ENCODE measurements at places on chromosomes 16 and 17.

DNA sequence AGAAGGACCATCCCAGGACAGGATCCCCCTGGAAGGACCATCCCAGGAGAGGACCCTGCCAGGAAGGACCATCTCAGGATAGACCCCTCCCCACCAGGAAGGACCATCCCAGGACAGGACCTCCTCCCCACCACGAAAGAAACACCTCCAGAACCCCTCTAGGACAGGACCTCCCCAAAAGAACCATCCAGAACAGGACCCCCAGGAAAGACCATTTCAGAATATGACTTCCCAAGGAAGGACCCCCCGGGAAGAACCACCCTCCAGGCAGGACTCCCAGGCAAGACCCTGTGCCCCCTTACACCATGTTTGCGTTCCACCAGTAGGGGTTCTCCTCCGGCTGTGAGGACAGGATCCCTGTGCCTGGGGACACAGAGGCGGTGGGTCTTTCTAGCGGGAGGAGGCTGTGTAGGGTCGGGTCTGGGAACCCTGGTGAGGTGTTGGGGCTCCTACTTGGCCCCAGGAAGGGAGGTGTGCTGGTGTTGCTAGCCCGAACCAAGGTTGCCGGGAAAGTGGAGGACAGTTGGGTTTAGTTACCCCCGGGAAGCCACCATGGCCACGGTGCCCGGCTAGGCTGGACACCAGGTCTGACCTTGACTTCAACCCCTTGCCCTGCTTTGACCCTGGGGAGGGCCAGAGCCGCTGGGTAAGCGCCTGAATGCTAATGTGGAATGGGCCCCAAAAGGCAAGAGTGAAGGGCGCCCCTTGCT lies 2.2 kb downstream of the NOTUM start:
- no peak for DNase-seq

DNA sequence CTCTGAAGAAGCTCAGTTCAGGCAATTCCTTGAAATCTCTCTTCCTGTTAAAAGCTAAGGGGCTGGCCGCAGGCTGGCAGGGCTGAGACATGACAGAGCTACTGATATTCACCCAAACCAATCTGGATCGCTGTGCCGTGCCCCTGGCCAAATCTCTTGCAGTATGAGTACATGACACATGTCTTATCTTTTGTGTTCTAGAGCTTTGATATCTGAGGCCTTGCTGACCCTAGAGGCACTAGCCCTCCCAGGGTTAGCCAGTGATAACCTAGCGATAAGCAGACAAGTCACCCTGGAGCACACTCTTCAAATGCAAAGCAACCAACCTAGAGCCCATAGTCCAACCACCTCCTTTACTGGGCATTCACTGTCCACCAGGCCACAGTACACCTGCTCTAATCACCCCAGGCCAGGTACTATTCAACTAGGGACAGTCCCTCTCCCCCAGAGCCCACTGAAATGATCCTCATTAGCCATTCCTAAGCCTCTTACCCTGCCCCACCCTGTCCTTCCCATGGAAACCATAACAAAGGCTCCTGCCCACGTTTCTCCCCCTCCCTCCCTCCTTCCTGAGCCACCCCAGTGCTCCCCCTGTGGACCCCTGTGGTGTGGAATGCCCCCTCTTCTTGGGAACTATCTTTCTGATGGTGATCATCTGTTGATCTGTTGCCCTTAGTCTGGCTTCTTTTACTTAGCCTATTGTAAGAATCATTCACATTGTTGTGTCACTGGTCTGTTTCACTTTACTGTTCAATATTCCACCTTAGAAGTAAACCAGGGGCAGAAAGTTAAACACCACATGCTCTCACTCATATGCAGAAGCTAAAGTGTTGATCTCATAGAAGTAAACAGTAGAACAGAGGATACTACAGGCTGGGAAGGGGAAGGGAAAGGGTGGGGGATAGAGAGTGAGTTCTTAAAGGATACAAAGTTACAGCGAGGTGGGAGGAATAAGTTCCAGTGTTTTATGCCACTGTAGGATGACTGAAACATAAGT lies 52.5 kb downstream of the TEKT5 start:
- DNase-seq = peak; percentile 51

DNA sequence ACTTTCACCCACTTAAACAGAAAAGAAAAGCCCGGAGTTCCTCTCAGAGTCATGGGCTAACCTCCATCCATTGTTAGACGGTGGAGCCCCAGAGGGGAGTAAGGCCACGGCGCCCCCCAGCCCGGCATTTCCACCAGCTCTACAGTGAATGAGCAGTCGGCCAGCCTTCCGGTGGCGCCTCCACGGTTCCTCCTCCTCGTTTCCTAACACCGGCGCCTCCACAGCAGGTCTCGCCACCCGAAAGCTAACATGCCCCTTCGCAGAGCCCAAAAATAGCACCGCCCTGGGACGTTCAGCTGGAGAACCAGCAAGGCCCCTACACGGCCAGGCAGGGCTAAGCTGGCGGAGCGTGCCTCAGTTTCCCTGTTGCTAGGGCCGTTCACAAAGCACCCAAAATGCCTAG lies 858 bp downstream of the MMD start:
- DNase-seq = peak; percentile 61

DNA sequence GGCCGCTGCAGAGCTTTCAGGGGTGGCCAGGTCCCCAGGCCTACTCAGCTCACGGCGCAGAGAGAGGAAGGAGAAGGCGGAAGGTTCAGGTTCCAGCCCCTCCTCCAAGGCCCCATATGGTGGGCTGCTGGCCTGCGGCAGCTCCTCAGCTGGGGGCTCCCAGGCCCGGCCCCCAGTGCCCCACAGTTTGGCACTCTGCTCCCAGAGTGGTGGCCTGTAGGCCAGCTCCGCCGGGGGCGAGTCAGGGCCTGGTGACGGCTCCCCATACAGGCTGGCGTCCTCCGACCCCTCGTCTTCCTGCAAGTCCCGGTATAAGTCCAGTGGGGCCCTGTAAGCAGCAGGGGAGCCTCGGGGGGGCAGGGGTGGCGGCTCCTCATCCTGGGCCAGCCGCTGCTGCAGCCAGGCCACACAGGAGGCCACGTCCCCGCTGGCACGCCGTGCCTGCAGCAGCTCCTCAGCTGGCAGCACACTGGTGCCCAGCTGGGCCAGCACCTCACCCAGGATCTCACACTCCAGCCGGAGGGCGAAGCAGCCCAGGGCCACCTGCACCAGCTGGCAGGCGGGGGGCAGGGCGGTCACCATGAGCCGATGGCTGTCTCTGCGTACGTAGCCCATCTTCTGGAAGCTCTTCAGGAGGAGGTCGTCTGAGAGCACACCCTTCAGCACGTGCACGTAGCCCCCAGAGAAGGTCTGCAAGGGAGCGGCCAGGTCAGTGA lies 3.7 kb downstream of the SPATA2L start:
- DNase-seq = no peak

DNA sequence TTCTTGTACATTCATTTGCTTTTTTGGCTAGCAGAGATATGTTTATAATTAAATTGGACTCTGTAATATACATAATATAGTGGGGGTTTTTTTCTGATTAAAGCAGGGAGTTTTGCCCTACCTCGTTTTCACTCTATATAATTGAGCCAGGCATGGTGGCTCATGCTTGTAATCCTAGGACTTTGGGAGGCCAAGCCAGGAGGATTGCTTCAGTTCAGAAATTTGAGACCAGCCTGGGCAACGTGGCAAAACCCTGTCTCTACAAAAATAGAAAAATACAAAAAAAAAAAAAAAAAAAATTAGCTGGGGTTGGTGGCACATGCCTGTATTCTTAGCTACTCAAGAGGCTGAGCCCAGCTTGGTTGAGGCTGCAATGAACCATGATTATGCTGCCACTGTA lies 42.2 kb downstream of the PAFAH1B1 start:
- no peak for DNase-seq

All from hematopoietic multipotent progenitor cell treated with erythropoietin and hydrocortisone succinate and interleukin-3 and kit ligand, for 6 days (in vitro differentiated cells).